ENCODE measurements at places on chromosomes 4 and X.

DNA sequence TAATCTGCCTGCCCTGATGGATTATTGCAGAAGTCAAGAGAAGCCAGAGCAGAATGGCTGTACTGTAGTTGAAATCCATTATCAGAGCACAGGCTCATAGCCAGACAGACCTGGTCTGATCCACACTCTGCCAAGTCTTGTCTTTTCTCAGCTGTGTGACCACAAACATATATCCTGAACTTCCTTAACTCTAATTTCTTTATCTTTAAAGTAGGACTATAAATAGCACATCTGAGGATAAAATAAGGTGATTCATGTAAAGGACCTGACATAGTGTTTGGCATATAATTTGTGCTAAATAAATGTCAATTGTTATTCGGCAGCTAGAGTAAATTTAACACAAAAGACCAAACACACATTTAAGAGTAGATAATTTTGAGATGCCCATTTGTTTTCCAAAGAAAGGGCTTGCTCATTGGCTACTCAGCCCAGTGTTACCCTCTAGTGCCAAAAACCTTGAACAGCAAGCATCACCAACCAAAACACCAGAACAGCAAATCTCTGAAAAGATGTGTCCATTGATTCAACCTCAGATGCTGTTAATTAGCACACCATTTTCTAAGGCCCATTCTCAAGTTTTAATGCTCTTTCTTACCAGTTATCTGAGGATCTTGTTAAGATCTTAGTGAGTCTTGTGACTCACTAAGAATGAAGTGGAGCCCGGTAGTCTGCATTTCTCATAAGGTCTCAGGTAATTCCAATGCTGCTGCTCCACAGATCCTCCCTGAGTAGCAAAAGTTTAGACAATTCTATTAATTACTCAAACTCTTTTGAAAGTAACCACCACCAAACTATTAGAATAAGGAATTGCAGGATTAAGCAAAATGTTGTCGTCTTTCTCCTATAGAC, 108.8 kb downstream of the HHIP start:
- DNase-seq, result peak; percentile 60

DNA sequence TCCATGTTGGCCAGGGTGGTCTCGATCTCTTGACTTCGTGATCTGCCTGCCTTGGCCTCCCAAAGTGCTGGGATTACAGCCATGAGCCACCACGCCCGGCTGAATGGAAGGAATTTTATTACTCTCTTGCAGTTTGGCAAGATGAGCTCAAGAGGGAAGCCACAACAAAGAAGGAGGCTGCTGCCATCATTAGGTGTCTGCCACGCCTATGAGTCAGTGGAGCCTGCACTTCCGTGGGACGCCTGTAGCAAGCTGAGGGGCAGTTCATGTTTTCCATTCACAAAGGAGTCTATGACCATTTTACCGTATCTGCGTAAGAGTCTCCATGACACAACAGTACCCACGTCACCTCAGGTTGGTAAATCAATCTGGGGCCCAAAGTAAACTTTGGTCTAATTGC, 51.2 kb upstream of the CHRNA9 start:
- DNase-seq, result peak; percentile 28

- DNase-seq, result no peak
Measured at GRCh38 chrX:64093761-64094160, 111.7 kb downstream of the AMER1 start.

GRCh38 chrX:40174854-40175510, 77.2 kb upstream of the BCOR start:
- DNase-seq, result peak; percentile 42

- no peak for DNase-seq
Measured at GRCh38 chr4:88745175-88745574, 47.5 kb upstream of the NAP1L5 start.

DNA sequence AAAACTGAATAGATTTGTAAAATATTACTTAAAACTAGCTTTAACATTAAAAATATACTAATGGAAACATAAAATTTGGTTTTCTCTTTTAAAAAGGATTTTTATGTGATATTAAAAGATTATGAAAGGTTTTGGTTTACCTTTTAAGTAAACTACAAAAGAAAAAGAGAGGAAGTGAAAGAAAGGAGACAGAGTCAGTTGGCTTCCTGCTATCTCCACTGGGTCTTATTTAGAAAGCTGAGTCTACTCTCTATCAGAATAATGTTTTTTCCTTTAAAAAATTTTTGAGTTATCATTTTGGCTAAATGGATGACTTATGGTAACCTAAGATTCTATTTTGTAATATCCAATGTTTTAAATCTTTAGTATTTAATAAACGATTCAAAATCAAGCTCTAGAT, 21.6 kb upstream of the ATP8A1 start:
- DNase-seq, result no peak

DNA sequence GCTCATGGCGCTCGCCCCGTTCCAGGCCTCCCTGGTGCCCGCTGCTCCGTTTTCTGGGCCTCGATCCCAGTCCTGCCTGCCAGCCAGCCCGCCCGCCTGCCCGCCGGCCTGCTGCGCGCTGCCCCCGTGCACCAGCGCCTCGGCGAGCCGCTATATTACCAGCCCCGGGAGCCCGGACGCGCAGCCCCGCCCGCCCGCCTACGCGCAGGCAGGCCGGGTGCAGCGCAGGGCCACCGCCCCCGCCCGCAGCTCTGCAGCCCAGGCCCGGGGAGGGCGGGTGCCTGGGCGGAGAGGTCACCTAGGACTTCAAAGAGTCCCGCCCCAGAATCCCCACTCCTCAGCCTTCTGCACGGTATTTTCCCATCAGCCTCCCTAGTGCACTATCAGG, at the start of gene MAOB:
MAOB (minus strand) TSS at position 157 of the 388 bp plus-strand sequence; CDS start at position 6, 151 bp downstream.
- DNase-seq, result no peak

- peak; percentile 23 for DNase-seq
Measured at GRCh38 chr4:112765317-112765974, 128.5 kb downstream of the LARP7 start.

DNA sequence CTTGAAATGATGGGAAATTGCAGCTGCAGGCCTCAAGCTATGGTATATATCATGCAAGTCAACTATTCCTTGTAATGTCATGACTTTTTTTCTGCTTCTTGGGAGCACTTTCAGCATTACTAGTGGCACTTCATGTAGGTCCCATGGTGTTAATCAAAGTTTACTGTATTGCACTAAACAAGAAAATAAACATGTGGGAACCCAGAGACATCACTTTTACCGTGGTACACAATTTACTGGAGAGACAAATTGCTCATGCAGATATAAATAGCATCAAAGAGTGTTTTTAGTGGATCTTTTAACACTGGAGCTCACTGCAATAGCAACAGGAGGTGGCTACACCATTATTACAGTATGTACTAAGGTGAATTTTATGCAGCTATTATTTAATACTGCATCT, 79.2 kb downstream of the UNC5C start:
- DNase-seq, result no peak

DNA sequence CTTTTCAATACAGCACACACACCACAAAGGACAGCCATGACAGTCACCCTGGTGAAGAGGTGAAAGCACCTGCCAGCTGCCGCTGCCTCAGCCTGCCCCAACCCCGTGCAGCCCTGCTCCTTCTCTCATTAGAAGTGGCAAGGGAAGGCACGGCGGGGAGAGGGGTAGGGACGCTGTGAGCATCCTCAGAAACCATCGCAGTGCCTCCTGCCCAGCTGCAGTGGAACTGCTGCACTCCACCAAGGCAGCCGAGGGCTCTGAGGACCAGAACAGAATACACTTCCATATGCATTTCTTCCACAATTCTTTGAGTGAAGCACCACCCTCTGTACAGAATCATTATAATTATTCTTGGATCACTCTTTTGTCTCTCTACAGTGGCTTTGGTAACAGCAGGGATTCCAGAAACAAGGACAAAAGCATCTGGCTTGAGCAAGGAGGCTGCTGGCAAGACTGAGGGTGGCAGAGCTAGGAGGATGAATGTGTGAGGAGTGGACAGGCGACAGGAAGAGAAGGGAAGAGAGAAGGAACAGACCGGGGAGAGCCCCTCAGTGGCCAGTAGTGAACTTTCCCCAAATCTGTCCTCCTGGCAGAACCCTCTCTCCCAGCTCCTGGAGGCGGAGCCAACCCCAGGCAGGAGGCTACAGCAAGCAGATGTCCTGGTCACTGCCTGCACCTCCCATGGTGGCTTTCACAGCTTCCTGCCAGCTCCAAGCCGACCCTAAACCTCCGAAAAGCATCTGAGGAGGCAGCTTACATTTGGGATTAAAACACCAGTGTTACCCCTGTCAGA, 73.2 kb downstream of the MTNR1A start:
- no peak for DNase-seq

- peak; percentile 25 for DNase-seq
Measured at GRCh38 chrX:12548746-12549145, 242.5 kb upstream of the PRPS2 start.

DNA sequence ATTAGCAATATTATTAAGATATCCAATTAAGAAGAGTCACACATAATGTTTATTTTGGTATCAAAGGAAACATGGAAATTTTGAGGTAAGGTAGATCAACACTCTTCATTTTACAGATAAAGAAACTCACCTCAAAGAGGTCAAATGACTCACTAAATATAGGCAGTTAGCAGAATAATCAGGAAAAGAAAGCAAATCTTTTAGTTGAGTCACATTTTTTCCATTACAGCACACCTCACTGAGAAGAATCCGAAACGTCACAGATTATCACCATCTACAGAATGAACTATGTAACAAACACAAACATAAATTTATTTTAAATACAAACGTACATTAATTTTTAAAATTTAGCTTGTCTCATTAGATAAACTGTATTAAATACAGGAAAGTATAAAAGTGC, 70.1 kb downstream of the TMEM47 start:
- DNase-seq, result no peak

- no peak for DNase-seq
Measured at GRCh38 chr4:138948918-138949317, 66.7 kb upstream of the NOCT start.

DNA sequence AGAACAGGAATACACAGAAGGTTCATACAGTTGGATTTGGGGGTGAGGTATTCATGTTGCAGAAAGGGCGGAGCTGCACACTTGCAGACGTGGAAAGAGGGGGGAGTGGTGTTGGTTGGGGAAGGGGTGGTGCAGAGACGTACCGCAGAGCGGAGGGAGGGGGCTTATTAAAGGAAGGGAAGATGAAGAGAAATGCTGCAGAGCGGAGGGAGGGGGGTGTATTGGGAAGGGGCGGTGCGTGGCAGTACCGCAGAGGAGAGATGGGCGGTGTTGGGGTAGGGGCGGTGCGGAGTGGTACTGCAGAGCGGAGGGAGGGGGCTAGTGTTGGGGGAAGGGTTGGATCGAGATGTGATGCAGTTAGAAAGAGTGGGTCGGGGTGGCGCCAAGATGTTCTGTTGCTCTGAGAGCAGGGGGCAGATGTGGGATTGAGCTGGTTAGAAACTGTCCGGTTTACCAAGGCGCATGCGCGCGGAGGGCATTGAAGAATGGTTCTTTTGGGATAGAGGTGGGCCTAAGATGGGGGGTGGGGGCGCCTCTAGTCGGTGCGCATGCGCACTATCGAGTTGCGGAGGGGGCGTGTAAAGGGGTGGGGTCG, 900 bp downstream of the TRO start:
- peak; percentile 86 for DNase-seq

GRCh38 chr4:186840222-186840701, 116.6 kb upstream of the FAT1 start:
- DNase-seq, result no peak

GRCh38 chr4:38560340-38560739, 103.7 kb upstream of the KLF3 start:
- DNase-seq, result no peak

DNA sequence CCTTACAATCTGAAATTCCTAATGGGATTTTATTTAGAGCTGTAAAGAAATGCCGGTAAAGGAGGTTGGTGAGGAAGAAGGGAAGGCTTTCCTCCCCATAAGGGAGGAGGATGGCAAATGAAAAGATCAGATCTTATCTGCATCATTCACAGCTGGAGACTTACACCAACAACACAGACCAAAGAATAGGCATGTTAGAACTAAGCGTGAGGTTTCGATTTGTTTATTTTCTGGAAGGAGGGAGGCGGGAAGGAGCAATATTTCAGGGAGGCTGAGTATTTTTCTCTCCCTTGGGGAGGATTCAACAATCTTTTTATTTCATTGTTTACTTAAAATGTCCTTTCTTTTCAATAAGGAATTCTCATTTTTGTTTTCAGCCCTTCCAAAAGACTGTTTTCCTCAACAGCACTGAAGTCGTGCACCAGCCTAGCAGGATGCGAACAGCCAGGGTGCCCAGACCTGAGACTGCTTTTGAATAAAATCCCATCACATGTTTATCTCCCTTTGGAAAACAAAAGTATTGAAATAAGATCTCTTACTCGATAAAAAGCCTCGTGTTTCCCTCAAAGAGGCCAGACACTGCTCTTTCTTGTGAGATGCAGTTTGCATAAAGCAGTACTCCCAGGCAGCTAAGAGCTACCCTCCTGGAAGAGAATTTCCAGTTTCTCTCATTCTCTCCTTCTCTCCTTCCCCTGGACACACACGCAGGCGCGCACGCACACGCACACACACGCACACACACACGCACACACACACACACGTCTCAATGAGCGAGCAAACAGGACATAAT, 236.1 kb downstream of the MGST2 start:
- DNase-seq, result peak; percentile 49

DNA sequence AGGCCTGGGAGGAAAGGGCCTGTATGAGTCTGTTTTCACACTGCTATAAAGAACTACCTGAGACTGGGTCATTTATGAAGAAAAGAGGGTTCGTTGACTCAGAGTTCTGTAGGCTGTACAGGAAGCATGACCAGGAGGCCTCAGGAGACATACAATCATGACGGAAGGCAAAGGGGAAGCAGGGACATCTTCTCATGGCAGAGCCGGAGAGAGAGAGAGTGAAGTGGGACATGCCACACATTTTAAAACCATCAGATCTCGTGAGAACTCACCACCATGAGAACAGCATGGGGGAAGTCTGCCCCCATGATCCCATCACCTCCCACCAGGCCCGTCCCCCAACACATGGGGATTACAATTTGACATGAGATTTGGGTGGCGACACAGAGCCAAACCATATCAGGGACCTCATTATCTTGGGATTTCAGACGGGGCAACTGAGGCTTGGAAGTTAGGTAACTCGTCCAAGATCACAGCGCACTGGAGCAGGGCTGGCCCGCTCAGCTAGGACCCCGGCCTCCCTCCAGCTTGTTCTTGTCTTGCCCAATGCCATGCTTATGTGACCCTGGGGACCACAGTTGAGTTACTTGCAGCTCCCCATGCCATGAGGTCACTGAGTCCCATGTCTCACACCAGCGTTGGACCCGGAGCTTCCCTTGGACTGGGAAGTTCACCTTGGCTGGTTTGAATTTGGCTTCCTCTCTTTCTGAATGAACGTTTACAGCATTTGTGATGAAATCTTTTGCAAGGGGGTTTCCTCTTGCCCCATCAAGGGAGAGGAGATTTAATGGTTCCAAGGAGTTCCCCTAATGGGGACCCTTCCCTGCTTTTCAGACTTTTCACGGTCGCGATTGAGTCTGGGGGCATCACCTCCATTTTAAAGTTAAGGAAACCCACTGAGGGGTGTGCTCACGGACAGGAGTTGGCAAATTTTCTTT, 18.1 kb downstream of the HTRA3 start:
- no peak for DNase-seq

GRCh38 chr4:172986114-172986513, 182.5 kb upstream of the GALNT7 start:
- no peak for DNase-seq
